ENCODE measurements at places on chromosomes 3 and 15.

DNA sequence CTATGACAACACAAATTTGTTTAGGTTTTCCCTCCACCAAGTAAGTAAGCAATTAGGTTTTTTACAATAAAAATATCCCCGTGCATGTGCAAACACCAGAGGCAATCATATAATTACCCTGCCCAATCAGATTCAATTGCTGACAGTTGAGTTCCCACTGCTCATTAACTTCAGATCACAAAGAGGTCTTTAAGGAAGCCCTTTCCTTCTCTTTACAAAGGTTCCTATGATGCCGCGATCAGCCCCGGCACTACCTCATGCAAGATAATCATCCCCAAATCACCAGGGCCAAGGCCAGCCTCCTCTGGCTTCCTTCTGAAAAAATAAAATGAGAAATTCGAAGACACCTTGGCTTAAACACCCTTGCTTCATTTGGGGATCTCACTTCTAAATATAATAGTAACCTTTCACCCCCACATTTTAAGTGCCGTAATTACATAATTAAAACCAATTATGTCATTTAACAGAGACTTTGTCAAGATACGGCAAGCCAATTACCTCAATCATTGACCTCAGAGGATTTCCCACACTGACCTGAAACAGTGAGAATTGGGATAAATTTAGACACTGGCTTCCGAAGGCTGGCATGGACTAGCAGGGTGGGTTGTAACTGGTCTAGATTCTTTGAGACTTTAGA, 121.3 kb upstream of the WNT5A start:
- DNase-seq: no peak

GRCh38 chr3:32421991-32422859, 30.6 kb downstream of the CMTM7 start:
- DNase-seq: no peak

- peak; percentile 28 for DNase-seq
These were observed 17.6 kb downstream of the ACAD11 start for GRCh38 chr3:132641837-132642538.

DNA sequence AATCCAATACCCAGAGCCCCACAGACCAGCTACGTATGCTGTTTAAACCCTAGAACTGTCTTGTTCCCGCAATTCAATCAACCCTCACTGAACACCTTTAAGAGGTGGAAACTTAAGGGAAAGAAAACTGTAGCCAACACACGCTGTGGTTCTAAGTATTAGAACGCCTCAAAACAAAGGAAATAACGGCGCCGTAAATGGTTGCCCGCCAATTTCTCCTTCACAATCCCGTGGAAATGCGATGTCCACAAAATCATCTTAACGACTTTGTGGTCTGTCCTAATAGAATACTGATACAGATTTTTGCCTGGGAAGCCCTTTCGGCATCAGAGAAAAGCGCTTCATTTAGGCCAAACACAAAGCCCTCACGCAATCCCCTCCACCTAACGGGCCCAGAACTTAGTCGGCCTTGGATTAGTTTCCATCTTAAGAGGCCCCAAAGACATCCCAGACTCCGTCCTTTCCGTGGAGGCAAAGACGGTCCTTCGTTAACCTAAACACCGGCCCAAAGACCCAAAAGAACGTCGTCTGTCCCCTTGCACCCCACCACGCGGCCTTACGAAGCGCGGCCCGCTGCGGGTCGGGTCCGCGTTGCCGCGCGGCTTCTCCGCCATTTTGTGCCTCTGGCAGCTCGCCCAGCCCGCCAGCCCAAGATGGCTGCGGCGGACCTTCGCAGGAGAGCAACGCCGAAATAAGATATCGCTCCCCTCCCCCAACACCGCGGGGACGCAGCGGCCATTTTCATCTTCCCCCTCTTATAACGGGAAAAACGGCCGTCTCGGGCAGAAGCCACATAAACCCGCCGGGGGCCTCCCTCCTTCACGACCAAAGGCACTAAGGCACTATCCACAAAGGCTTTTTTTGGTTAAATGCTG, 763 bp downstream of the TRA2B start:
- peak; percentile 85 for DNase-seq

GRCh38 chr15:81133782-81134461, at the start of gene CFAP161:
TSS of gene CFAP161 (plus strand) at chr15:81134270. CDS start at chr15:81134330, 60 bp downstream.
- DNase-seq: no peak

DNA sequence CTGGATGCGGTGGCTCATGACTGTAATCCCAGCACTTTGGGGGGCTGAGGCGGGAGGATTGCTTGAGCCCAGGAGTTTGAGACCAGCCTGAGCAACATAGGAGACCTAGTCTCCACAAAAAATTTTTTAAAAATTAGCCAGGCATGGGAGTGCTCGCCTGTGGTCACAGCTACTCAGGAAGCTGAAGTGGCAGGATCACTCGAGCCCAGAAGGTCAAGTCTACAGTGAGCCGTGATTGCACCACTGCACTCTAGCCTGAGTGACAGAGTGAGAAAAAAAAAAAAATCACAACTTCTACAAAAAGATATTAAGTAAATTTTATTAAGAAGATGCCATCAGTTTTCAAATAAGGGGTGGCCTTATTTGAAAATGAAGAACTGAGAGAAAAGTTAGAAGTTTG, 11.9 kb upstream of the PLA2G4D start:
- no peak for DNase-seq

DNA sequence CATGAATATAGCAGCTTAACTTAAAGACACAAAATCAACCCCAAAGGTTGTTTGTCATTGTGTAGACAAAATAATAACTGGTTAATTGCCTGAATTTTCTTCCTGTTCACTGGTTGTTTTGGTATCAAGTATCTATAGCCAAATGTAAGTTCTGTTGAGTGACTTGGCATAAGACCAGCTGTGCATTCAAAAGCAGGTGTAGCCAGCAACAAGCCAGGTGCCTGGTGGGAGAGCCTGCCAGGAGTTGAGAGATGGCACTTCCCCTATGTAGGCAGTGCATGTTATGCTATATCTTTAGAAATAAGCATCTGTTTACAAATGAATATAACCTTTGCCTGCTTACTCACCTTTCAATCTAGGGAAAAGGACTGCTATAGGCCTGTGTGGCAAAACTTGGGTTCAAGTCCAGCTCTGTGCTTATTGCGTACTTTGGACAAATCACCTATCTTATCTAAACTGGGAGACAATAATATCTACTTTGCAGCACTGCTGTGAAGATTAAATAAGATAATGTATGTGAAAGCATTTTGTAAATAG, 84.9 kb upstream of the TBL1XR1 start:
- DNase-seq: no peak

GRCh38 chr15:97567411-97567810, 393.1 kb upstream of the ARRDC4 start:
- DNase-seq: no peak

DNA sequence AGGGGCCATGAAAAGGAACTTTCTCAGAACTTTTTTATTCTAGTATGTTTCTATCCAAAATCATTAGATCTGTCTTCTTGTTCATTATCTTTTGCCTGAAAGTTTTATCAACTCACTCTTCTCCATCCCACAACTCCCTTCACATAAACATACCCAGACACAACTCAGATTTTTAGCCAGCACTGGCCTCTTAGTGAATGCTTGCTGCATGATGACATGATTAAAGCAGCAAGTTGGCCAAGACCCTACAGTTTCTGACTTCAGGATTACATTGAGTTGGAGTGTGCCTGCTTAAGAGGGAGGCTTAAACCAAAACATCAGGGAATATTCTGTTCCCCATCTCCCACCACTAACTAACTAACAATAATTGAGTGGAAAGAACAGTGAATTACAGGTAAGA, 38.1 kb downstream of the PLSCR2 start:
- DNase-seq: no peak

Data from central memory CD4-positive, alpha-beta T cell (primary cell).